ENCODE measurements at places on chromosomes 1 and 21.
A peak's percentile ranks its signal among the peaks of the same experiment; 100 is the strongest.

GRCh38 chr1:22685591-22686059 is 25.0 kb upstream of the EPHB2 start:
- no peak for DNase-seq

DNA sequence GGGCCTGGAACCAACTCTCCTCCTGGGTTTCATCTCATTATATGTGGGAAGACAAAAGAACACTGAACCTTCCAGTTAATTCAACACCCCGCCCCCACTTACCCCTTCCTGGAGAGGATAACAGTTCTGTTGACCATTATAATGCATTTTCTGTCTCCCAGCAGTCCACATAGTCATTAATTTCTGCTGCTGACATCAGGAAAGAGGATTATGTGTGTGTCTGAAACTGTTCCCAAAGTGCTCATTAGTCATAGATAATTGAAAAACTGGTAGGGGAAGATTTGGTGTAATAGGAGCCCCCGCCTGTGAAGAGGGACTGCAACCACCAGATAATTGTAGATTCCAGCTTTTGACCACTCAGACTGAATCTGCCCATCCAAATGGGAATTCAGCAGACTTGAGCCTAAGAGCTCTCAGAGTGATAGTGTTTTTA is 208.7 kb downstream of the FGGY start:
- DNase-seq = peak; percentile 14

DNA sequence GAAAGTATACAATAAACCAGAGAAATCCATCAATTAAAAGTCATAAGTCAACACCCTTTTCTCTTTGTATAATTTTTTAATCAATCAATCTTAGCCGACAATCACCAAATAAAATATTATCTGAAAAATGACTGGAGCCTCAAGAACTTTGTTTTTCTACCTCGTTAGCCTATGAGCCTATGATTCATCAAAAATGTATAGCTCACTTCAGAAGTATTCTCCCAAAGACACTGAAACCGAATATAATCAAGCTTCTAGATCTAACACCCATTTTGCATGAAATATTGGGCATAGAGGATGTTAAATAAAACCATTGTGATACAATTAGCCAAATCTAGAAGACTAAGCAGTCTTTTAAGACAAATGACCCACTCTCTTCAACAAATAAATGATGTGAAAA is 17.8 kb upstream of the RSBN1 start:
- DNase-seq = no peak

DNA sequence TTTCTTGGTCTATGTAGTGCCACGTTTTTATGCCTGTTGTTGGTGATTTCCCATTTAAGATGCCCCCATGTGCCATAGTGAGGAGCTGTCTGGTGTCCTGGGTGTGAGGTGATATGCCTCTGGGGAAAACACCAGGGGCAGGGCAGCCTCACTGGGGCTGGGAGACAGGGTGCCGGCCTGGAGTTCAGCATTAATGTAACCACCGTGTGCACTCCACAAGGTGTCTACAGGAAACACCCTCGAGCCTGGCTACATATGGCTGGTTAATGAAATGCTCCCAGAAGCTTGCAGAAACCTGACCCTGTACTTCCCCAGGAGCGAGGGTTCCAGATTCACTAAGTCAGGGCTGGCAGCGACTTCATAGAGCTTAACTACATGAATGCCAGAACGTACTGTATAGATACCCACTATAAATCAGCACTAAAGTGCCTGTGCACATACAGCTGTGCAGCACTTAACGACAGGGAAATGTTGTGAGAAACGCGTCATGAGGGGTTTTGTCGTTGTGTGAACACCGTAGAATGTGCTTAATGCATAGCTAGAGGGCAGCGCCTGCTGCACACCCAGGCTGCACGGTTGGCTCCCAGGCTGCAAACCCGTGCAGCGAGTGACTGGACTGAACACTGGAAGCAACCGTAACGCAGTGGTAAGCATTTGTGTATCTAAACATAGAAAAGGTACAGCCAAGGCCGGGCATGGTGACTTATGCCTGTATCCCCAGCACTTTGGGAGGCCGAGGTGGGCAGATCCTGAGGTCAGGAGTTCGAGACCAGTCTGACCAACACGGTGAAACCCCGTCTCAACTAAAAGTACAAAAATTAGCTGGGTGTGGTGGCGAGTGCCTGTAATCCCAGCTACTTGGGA is 10.4 kb downstream of the TFF2 start:
- no peak for DNase-seq

DNA sequence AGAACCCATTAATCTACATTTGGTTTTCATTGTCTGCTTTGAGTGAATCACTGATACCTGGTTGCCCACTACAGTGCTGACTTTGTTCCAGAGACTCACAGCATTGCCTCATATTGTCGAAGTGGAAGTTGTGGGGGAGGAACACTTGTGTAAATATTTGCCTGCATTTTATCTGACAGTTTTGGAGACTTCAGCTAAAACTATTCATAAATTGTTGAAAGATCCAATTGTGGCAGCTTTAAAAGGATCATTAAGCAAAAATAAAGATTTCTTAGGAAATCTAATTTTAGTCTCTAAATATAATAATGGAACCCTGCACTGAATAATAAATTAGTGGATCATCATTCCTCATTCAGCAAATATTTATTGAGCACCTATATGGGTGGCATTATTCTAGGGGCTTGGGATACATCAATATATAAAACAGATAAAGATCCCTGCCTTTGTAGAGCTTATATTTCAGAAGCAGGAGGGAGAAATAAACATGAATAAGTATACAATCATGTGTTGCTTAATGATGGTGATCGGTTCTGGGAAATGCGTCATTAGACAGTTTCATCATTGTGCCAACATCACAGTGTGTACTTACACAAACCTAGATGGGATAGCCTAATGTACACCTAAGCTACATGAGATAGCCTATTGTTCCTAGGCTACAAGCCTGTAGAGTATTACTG is 73.5 kb downstream of the OSBPL9 start:
- peak; percentile 58 for DNase-seq

DNA sequence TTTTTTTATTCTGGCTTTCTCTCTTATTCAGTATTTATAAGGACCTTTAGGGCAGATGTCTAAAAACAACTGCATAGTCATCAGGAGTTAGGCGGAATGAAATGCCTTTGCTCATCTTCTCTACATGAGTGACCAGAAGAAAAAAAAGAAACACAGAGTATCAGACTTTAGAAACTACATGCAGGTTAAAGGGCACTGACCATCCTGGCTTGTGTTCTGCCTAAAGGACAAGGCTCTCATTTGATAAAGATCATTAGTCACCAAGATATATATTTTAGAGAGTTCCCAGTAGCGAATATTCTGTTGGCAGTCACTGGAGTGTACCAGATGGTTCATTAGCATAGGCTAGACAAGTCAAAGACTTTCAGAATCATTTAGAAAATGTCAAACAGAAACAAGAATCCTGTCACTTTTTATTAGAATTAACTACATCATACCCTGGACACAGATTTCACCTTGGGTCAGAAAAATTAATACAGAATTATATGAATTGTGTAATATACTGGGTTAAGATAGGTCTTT is 145.6 kb downstream of the NR5A2 start:
- DNase-seq = no peak

GRCh38 chr21:42311160-42311559 is 4.0 kb downstream of the TFF3 start:
- DNase-seq = no peak

GRCh38 chr1:51264451-51264850 is 28.4 kb downstream of the RNF11 start:
- DNase-seq = no peak

GRCh38 chr1:64495878-64496277 is 25.9 kb downstream of the CACHD1 start:
- DNase-seq = peak; percentile 82

Measured in NCI-H2081 (cell line).